Ascending aorta (tissue), 2 donors: ENCODE measurements at places on chromosomes 5 and 9.
A peak's percentile ranks its signal among the peaks of the same experiment; 100 is the strongest.

- no peak for DNase-seq
Measured at GRCh38 chr5:82154776-82155175, 123.4 kb downstream of the RPS23 start.

DNA sequence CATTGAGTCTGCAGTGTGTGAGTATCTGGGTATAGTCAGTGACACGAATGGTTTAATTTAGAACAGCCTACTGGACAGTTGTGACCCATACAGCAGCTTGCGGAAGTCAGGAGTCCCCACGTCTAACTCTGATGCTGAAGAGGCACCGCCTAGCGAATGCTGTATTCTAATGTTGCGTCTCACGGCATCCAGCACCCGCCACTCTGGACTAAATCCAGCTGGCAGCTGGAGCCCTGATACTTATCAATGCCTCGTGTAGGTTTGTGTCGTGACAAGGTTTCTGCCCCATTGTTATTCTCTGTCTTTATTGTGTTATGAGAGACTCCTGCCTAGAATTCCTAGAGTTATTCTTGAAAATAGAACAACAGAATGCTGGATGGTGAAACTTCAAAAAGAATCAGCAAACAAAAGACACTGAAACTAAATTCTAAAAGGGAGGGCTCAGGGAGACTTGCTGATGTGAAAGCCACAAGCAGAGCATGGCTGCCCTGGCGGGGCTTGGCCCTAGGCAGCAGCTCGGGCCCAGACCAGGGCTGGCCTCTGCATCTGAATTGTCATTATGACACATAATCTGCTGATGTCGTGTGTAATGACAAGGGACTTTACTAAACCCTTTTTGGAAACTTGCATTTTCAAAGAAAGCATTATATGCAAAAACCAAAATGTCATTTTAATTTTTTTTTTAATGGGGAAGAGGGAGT lies 123.5 kb upstream of the ICE1 start:
- DNase-seq = no peak

GRCh38 chr5:150384701-150385100 lies 27.2 kb downstream of the TCOF1 start:
- no peak for DNase-seq

GRCh38 chr9:100087218-100087617 lies 11.6 kb downstream of the ERP44 start:
- DNase-seq = no peak

- DNase-seq = no peak
Measured at GRCh38 chr9:70111641-70112236, 68.1 kb downstream of the MAMDC2 start.

GRCh38 chr9:21559402-21560280 lies 77.5 kb upstream of the IFNE start:
- no peak for DNase-seq

GRCh38 chr5:146218168-146218567 lies 14.8 kb downstream of the RBM27 start:
- no peak for DNase-seq

GRCh38 chr9:120909904-120910303 lies 16.7 kb downstream of the TRAF1 start:
- DNase-seq = no peak

- peak; percentile 80 for DNase-seq
Measured at GRCh38 chr9:137423514-137424291, 510 bp downstream of the NOXA1 start.

DNA sequence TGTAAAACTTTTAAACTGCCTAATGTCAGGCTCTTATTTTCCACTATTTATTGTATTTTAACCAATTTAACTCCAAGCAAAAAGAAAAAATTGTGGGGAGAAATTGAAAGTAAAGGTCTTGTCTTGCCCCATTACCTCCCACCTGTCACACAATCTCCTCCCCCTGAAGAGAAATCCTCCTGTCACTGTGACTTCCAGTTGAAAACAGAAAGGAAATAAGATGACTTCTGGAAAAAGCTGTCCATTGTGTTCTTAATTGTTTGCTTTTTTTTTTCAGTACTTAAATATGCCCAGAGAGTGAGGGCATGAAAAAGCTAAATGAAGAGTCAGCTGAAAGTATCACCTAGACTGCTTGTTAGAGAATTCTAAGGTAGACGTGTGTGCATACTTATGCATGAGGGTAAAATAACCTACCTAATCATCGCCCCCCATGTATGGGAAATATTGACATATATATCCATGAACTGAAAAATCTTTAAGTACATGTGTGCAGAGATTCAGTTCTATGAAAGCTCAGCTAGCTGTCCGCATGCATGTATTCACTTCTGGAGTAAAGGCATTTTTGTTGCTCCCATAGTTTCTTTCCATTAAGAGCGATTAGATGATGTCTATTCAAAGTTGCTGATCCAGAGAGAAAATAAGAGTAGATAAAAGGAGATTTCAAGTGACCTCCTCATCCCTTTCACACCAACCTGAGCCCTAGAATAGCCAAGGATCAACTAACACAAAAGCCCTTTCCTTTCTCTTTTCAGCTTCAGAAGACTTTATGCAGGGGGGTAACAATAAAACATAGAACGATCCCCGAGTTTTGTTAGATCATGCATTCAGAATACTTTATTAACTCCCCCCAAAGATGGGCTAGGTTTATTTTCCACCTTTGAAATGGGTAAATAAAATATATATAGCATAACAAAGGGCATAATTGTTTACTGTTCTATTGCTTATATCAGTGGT lies 5.3 kb downstream of the NR2F1-AS1 start:
- no peak for DNase-seq

GRCh38 chr5:72597456-72597948 lies 90.3 kb upstream of the ZNF366 start:
- no peak for DNase-seq

DNA sequence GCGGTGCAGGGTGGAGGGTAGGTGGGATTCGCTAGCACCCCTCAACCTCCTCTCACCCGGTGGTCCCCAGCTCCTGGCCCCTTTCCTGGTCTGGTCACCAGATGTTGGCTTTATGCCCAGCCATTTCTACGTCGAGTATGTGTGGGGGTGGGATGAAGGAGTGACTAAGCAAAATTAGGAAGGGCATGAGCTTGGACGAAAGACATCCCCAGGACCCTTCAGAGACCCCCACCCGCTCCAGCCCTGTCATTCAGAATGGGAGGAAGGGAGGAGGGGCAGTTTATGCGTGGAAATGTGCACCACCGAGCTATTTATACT lies 742 bp downstream of the BHMT2 start:
- no peak for DNase-seq

- no peak for DNase-seq
Measured at GRCh38 chr5:53937467-53937866, 372.9 kb downstream of the ARL15 start.

DNA sequence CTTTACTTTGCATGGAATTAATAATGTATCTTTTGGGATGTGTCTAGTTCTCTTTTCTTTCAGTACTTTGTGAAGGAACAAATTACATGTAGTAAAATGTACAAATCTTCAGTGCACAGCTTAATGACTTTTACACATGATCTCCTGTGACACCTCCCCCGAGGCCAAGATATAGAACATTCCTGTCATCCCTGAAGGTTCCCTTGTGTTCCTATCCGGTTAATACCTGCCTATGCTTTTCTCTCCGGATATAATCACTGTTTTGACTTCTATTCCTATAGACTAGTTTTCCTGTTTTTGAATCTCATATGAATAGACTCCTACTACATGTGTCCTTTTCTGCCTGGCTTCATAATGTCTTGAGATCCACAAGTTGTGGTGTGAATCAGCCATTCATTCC lies 21.5 kb downstream of the STC2 start:
- DNase-seq = no peak

DNA sequence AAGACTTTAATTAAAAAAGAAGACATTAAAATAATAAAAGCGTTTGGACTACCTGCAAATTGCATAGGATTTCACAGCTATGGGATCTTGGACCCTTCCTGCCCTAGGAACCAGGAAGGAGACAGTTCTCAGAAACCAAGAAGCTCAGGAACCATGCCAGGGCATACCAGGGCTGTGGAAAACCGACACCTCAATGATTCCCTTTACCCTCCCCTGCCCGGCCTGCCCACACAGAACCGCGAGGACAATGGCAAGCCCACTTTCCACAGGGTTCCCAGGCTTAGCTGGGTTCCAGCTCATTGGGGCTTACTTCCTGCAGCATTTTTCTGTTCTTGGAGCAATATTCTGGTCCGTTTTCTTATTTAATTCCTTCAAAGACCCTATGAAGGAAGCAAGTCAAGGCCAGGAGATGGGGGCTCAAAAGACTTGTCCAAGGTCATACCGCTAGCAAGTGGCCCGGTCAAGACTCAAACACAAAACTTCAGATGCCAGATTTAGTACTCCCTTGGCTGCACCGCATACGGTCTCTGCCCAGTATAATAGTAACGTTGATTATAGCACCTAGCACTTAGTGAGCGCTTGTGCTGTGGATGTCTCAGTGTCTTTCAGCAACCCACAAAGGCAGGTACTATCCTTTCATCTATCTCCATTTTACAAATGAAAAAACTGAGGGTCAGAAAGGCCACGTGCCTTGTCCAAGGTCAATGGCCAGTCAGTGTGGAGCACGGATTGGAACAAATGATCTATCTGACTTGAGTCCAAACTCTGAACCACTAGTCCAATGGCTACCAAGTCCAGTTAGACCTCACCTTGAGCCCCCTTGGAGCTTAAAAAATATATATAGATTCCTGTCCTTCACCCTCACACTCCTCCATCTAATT lies 6.8 kb downstream of the FAT2 start:
- DNase-seq = no peak

DNA sequence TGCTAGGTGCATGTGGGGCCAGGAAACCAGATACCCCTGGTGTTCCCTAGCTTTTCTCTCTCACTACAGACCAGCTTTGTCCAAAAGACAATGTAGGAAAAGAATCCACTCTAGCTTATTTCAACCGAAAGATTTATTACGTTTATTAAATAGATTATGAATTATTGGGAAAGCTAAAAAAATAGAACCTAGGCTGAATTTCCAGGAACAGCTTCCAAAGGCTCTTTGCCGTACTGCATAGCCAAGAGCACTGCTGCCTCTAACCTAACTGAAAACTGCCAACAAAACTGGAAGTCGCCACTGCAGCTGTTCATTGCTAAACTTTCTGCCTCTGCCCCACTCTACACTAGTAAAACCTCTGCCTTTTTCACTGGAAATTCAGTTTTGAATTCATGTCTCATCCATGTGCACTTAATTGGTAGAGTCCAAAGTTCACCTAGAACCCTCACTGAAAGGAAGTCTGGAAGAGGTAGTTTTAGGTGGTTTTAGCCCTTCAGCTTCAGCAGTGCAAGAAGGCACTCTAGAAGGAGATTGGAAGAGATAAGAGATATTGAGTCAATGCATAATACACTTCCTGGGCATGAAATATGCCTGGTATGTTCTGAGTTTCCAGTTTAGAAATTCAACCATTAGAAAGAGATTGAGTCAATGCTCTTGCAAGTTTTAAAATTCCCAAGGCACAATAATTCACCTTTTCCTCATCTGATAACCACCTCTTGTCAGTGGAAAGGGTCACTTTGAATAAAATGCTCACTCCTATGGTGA lies 927.9 kb downstream of the MAT2B start:
- DNase-seq = no peak

DNA sequence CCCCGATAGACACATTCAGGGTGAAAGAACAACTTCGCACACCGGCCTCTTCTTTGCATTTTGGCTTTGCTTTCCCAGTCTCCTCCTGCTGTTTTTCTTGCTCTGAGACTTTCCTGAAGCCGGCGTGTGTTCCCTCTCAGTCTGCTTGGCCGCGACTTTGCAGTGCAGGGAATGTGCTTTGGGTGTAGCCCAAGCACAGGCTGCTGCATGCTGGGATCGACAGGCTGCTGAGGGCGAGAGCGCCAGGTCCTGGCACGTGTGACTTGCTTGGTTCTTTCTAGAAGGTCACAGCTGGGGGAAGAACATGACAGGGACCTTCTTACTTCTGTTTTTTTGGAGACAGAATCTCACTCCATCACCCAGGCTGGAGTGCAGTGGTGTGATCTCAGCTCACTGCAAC lies 40.6 kb downstream of the TENT4A start:
- no peak for DNase-seq

DNA sequence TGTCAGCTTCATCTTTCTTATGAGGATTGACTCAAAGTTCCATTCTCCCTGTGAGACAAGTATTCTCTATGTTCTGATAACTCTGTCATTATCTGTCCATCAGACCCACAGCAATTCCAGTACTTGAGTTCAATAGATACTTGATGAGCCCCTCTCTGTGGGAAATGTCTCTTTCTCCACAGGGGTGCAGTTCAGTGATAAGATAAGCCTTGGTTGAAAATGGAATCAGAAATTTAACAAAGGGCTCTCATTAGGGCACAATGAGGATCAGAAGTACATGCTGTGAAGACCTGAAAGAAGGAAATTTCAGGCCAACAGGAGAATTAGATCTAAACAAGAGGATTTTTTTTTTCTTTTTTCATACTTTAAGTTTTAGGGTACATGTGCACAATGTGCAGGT lies 737.3 kb downstream of the MTRR start:
- DNase-seq = no peak

DNA sequence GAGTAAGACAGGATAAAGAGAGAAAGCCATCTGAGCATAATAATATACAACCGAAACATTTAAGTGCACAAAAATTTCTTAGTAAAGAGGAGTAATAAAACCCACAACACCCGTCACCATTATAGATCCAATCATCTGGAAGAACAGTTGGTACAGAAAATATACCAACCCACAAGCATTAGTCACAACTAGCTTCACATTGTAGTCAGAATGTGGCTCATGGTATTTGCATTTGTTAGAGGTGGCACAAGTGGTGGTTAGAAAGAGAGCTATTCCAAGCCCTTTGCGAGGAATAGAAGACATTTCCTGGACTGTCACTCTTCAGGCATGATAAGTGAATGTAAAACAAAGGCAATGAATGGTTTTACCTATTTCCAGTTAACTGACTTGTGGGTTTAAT lies 677.5 kb upstream of the ST8SIA4 start:
- DNase-seq = no peak

DNA sequence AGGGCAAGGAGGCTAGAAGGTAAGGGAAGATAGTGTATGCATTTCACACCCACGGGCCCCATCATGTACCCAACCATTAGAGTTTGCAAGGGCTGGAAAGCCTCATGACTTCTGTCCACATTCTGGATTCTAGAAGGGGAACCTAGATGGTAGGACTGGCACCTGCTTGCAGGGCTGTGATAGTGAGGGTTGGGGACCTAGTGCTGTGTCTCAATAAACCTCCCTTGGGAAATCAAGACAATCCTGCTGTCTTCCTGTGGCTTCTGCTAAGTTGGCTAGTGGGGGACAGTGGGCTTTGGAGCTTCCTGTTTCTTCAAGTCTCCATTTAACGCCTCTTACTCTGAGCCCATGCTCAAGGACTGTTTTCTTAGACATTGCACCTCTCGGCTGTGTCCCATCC lies 43.6 kb upstream of the SYNPO start:
- DNase-seq = no peak

GRCh38 chr5:176728831-176729251 lies 81.5 kb upstream of the UNC5A start:
- DNase-seq = no peak

GRCh38 chr5:156920042-156920860 lies 42.8 kb downstream of the TIMD4 start:
- DNase-seq = no peak

DNA sequence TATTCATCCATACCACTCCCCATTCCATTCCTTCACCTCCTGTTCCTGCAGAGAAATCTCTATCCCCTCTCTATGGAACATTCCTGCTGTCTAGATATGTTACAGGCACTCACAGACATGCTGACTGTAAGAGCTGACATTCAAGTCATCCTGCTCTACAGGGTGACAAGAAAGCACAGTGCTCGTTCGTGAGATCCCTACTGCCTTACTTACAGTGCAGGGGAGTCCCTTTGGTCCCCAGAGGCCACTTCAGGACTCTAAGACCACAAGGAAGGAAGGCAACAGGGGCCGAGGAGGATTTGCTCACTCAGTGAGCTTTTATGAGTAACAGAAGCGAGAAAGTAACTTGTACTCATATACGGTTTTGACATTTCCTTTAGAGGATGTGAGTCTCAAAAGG lies 110.5 kb downstream of the GAS1 start:
- no peak for DNase-seq
